Stimulated activated naive CD8-positive, alpha-beta T cell treated with anti-CD3 and anti-CD28 coated beads, Interleukin-15, amount 100 ng/mL, for 72 hours (primary cell): ENCODE measurements at places on chromosomes 6 and 20.

GRCh38 chr6:68754681-68755213 is 119.7 kb downstream of the ADGRB3 start:
- DNase-seq: no peak

- no peak for DNase-seq
These were observed 2.8 kb downstream of the ADNP start for GRCh38 chr20:50928469-50928868.

DNA sequence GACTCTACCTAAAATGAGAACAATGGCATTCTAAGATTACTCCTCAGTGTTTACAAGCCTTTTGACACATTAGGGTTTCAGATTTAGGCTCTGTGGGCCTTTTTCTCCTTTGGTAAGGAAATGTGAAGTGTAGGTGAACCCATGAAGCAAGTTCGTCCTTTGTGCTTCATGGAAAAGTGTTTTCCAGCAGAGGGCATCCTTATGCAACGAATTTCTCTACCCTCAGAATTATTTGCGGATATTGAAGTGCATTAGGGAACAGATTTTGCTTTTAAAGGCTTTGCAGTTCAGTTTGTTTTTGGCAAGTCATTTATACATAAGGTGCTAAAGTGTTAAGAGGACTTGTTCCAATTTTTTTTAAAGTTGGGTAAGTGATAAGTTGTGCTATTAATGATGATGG is 55.7 kb upstream of the FERMT1 start:
- no peak for DNase-seq

DNA sequence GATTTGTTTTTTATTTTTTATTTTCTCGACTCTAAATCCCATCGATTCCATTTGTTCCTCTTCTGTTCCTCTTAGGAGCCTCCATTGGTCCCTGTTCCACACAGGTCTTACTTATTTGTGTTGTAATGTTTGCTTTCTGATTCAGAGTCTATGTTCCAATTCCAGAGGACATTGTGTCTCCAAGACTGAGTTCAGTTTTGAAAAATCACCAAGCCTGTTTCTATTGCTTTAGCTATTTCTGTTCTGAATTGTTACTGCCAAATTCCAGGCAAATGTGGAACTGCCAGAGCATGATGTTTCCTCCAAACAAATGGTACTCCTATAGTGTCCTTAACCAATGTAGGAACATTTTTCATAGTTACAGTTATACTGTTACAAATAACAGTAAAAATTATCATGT is 270.9 kb upstream of the SPTLC3 start:
- no peak for DNase-seq

- DNase-seq: no peak
These were observed 30.0 kb upstream of the PRND start for GRCh38 chr20:4691753-4692152.

GRCh38 chr6:26064619-26065257 is 22.5 kb upstream of the HFE start:
- peak; percentile 26 for DNase-seq

DNA sequence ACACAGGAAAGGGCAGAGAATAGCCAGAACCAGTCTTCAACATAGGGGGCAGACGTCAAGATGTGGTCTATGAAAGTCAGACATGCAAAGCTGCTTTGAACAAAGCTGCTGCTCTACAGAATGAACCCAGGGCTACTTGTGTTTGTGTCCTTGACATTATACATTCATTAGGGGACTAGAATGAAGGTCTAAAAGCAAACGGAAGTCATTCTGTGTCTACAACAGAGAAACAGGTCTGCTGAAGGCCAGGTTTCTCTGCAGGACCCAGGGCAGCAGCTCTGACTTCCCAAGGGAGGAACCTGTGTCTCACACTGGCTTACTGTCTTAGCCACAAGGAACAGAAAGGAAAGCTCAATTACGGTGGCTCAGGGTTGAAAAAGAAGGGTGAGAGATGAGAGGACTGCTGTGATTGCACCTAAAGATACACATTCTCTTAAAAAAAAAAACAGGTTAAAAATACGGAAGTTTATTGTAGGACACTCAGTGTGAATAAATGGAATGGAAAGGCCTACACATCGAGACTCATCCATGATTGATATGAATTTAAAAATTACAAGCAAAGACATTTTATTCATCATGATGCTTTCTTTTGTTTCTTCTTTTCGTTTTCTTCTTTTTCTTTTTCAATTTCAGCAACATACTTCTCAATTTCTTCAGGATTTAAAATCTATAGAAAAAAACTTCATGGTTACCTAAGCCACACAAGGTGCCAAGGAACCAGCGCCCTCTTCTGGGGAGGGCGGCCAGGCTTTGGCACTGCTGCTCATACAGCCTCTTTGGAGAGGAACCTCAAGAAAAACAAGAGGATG is 6.7 kb downstream of the PSMA7 start:
- DNase-seq: peak; percentile 65

DNA sequence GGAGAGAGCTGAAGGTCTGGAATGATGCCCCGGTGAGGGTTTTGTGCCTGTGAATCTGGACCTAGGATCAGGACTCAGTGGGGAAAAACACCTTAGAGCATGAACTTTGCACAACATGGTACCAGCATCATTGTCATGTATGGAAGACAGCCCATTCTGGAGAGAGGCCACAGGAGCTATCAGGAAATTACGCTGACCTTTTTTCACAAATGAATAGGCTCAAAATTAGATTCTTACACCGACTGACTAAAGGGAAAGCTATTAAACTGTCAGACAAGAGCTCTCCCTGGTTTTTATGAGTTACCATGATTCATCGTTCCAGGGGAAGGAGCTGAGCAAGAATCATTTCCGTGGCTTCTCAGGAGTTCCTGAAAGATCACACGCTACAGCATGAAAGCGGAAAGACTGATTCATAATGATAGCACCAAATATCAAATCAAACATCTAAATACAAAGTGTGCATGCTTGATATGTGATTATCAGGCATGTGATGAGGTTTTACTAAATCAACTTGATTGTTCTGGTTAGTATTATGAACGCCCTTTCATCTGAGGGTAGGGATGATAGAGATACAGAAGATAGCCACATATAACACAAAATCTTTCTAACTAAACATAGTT is 224.9 kb upstream of the SMLR1 start:
- peak; percentile 13 for DNase-seq

- DNase-seq: no peak
These were observed 111.8 kb downstream of the EDN3 start for GRCh38 chr20:59412181-59412580.

DNA sequence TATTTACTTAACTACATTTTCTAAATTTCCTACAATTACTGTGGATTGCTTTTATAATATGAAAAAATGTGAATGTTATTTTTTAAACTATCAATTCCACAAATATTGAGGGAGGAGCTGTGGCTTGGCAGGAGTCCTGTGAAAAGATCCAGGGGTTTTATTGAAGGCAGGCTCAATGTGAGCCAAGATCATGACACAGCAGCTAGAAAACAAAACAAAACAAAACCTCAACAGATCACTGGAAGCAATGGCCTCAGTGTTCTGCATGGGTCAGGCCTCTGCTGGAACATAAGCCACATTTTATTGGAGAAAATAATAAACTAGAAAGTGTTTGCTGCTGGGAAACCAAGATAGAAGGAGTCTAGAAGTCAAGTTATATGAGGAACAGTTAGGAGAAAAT is 19.4 kb upstream of the RCAN2 start:
- DNase-seq: no peak

DNA sequence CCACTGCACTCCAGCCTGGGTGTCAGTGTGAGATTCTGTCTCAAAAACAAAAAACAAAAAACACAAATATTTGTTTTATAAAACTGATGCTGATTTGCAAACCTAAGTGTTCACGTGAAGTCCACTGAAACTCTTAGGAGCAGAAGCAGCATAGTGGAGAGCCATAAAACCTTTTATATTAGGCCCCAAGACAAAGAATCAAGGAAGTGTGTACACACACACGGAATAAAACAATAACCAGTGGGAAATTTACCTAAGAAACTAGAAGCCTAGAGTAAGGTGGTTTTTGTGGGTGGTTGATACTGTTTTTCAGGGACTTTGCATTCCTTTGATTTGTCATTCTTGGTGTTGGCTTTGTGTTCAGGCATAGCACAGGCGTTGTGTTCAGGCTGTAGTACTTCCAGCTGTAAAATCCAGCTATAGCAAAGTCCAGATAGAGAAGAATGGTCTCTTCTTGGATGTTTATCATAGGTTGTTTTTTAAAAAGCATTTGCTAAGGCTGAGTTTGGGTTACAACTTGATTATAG is 61.3 kb downstream of the ATRN start:
- no peak for DNase-seq

DNA sequence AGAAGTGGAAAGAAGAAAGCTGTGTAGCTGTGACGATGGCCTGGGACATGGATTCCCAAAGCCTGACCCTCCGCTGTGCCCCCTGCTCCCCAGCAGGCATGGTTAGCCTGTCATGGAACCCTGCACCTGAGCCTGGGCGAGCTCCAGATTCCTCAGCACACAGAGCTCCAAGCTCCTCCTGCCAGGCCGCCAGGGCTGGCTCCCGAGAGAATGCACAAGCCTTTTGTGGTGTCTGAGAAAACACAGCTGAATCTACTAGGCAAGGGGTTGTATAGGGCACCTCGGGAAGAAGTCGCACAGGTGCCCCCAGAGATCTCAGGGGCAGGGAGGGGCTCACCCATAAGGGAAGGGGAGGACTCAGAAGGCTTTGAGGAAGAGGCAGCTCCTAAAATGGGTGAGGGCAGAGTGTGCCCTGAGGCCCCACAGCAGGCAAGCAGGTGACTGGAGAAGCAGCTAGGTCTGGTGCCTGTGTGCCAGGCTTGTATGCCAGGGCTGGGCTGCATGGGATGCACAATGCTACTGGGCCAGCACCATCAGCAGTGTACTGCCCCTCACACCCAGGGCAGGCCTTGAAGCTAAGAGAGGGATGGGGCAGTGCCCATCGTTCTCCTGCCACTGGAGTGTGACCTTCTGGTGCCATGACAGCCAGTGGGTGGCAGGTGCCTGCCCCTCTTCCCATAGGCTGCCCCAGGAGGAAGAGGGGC is 64.3 kb upstream of the CD93 start:
- DNase-seq: no peak

GRCh38 chr6:108446629-108447150 is 114.0 kb upstream of the FOXO3 start:
- no peak for DNase-seq

DNA sequence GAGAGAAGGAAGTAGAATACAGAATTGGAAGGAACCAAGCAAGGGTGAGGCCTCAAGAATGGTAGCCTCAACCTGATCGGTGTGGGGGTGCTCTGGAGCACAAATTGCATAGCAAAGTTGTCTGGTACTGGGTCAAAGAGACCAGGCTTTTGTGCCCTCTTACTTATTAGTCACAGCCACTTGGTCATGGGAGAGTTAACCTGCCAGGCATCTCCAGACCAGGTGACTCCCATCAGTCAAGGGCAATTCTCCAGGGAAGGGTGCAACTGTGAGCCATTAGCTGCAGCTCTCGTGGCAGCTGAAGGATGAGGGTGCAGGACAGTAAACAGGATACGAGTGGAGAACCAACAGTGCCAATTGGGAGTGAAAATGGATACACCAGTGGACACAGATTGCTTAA is 47.7 kb upstream of the PLCB4 start:
- no peak for DNase-seq

DNA sequence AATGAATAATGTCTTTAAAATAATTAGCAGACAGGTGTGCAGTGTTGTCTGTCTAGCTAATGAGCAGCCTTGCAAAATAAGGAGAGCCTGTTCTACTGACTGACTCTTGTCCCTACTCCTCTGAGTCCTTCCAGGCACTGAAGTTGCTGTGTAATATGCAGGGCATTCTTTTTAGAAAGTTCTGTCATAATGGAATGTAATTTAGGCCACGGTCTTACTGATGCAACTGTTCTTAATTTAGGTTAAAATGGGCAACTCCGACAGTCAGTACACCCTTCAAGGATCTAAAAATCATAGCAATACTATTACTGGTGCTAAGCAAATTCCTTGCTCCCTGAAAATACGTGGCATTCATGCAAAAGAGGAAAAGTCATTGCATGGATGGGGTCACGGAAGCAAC is 133.9 kb downstream of the TIAM2 start:
- no peak for DNase-seq

GRCh38 chr6:159249128-159249527 is 79.9 kb downstream of the FNDC1 start:
- no peak for DNase-seq

DNA sequence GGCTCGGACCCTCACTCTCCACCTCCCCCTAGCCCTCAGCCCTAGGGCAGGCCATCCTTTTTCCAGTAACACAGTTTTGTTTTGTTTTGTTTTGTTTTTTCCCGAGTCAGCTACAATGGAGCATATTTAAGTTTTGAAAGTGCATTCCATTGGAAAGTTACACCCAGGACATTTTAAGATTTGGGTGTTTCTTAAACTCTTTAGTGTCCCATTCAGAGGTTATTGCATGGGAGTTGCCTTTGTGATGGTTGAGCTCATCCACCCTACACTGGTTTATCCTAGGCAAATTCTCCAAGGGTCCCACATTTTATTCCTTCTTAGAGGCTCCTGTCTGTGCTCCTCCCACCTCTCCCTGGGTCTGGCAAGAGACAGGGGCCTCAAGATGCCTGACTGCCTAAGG is 58.9 kb downstream of the THBS2 start:
- no peak for DNase-seq

DNA sequence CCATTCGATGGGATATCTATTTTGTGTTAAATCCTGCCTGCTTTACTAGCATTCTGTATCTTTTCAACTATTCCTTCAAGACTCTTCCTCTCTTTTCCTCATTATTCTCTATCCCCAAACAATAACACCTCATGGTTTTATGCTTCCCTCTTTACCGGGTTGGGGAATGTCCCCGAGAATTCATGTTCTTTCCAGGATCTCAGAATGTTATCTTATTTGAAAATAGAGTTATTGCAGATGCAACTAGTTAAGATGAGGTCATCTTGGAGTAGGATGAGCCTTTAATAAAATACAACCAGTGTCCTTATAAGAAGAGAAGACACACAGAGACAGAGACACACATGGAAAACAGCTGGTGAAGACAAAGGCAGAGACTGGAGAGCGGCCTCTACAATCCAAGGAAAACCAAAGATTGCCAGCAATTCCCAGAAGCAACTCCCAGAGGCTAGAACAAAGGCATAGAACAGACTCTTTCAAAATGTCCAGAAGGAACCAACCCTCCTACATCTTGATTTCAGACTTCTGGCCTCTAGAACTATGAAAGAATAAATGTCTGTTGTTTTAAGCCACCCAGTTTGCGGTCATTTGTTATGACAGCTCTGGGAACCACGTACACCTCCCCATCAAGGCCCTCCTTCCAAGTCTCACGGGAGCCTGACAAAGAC is 126.8 kb upstream of the TNFAIP3 start:
- DNase-seq: no peak

DNA sequence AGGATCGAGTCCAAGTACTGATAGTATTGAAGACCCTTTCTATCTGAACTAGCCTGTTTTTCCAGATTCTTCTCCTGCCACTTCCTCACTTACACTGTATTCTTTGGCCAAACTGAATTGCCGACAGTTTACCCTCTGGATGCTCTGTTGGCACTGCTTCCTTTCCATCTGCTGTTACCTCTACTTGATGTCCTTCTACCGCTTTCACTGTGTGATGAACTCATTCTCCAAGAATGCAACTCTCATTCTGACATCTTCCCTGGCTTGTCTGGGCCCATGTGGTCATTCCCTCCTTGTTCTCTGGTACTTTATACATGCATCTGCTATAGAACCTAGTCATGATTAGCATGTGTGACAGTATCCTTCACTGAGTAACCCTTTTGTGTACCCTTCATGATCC is 16.3 kb downstream of the RPRD1B start:
- DNase-seq: no peak

GRCh38 chr6:26375270-26375669 is 7.6 kb upstream of the BTN2A2 start:
- no peak for DNase-seq
